ENCODE measurements at places on chromosomes 3 and 15.

DNA sequence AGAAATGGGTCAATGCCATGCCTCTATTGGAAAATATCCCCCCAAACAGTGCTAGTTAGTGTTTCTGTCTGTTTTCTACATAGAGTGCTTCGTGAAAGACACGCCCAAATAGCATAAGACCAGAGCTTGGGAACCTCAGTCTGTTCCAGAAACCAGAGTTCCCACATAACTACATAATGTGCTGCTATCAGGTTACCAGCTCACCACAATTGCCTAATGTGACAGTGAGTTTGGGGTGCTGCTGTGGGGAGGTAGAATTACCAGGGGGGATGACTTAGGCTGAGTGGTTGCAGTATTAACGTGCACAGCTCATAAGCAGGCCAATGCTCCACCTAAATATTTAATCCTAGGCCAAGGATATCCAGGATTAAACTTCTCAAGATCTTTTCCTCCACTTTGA is 39.2 kb downstream of the DUT start:
- no peak for DNase-seq

DNA sequence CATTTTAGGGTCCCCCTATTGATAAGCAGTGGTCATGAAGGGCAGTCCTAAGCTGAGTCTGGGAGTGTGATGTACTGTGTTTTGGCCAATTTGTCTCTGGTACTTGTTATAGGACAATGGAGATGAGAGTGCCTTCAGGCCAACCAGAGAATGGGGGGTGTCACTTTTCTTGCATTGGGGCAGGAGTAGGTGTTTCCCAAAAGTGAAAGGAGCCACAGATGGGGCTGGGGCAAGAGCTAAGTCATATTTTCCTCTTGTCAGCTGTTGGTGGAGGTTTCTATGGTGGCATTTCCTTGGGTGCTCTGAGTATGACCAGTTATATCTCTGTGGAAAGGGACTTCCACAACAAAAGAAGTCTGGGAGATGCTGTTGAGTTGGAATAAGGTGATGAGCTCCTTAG is 24.7 kb upstream of the BSN start:
- no peak for DNase-seq

- peak; percentile 60 for DNase-seq
Observed at GRCh38 chr15:83837945-83838571, 184.1 kb downstream of the ADAMTSL3 start.

GRCh38 chr3:34351882-34352777 is 553.7 kb downstream of the PDCD6IP start:
- no peak for DNase-seq

- no peak for DNase-seq
Observed at GRCh38 chr15:79479616-79480015, 47.5 kb downstream of the MINAR1 start.

DNA sequence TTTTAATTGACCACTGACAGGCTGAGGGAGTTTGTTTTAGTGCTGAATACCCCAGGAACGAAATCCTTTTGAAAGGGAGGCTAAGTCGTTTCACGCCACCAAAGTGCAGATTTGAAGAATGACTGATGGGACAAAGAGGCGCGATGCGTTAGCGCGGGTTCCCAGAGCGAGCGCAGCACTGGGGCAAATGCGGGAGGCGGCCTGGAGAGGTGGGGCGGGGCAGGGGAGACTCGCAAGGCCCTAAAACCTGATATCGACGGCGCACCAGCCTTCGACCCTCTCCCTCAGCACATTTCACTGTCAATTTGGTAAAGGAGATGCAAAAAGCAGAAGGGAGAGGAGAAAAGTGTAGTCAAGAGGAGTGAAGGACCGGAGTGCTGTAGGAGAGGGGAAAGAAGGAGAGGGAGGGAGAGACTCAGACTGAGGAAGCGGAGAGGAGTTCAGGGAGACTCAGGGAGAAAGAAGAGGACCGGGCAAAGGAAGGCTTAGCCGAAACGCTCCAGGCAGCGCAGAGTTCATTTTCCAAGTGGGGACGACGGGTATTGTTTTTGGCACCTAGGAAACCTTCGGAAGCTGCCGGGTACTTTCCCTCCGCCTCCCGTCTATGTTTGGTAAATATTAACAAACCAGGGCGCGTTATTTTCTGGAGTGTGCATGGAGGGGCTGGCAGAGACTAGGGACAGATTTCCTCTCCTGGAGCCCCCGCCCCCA is 3.8 kb upstream of the FOXB1 start:
- DNase-seq, result peak; percentile 60

- DNase-seq, result peak; percentile 87
Observed at GRCh38 chr3:56468184-56469106, at the start of gene ERC2. Gene ERC2 (minus strand): TSS chr3:56468467.

GRCh38 chr3:68306571-68306970 is 625.8 kb downstream of the TAFA4 start:
- DNase-seq, result peak; percentile 73

DNA sequence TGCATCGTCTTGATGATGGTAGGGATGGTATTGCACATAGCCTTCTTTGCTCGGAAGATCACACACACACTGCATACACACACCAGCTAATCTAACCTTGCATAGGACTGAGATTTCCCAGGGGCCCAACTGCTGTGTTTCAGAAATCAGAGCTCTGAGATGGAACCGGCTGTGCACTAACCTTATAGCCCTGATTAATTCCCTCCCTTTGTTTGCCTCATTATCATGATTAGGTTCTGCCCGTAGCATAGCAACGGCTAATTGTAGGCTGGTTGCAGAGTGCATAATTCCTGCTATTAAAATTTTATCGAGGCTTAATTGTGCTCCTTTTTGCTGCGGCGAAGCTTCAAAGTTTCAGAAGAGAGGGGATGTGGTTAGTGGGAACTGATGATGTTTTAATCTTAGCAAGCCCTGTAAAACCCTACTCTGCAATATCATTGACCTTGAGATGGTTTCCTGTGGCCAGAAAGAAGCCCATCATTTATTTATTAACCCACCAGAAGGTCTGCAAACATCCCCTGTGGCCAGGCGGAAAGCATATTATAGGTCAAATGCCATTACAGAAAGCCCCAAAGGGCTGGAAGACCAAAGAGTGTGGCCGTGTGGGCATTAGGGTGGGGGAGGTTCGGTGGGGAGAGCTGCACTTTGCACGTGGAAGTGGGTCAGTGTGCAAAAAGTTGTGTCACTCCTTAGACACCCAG is 56.2 kb upstream of the GLCE start:
- no peak for DNase-seq

DNA sequence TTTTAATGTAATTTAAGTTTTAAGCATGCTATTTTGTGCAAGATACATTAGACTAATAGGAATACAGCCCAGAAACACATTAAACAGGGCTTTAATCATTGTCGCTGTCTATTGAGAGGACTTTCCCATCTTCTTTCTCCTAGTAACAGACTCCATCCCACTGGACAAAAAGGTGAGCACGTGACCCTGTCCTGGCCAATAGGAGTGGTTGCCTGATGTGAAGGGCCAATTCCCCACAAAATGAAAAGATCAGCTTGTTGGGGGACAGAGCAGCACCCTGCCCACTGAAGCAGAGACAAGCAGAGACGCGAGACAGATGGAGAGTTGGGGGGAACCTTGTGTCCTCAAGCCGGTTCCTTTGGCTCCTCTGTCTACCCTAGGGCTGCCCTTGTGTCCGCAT is 21.2 kb downstream of the CRYGS start:
- DNase-seq, result no peak

DNA sequence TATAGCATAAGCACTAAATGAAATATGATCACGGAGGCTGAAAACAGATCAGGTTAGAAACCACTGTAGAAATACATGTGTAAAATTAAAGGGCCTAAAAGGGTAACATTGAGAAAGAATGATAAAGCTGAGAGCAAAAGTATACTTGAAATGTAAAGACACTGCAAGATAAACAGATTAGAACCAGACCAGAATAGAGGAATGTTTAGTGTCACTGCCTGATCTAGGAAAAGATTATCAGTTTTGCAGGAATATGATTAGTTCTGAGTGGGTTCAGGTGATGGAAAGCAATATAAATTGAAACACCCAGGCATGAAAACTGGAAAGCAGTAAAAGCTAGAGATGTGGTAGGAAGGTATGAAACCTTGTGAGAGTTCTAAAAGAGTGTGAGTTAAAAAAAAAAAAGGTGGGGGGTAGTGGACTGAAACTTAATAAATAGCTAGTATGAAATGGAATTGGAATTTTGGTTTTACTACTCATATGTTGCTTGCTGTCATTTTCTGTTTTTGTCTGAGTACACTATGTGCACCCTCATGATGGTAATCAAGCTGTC is 16.0 kb upstream of the C3orf38 start:
- DNase-seq, result no peak

DNA sequence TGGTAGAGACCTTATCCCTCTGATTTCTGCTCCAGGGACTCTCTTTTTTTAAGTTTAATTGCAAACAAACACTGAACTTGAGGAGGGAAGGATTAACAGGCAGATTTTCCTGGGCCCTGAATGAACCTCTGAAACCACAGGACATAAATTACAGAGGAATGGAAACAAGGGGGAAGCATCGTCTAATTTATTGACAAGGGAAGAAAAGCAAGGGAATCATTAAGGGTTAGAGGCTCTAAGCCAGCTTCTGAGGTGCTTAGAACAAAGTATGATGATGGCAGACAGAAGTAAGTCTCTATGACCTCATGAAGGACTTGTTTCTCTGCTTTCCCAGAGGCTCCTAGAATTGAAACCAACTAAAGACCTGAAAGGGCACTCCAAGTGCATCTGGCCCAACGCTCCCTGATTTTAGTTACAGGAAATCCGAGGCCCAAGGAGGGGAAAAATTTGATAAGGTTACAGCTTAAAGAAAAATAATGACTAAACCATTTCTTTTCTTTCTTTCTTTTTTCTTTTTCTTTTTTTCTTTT is 244.7 kb upstream of the NR2E3 start:
- DNase-seq, result no peak

GRCh38 chr3:40307176-40307575 is 2.3 kb upstream of the EIF1B start:
- no peak for DNase-seq

GRCh38 chr3:160837394-160837980 is 81.5 kb downstream of the PPM1L start:
- peak; percentile 21 for DNase-seq

DNA sequence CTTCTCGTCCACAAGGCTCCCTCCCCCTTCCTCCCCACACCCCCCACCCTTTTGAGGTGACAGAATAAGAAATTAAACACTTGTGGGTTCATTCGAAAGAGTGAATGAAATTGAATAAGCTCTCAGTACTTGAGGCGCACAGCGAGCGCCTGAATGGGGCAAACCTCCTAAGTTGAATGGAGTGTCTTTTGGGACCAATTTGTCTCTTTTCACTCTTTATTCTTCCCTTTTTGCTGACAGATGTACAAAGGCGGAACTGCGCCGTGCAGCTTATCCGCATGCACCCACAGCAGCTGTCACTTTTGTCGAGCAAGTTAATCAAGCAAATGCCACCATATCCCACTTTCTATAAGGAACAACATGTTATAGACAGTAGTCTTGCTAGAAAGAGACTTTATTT is 47.9 kb upstream of the FEZF2 start:
- DNase-seq, result no peak

Measured in nephron progenitor cell (in vitro differentiated cells).